ENCODE measurements at places on chromosomes 1 and 21.
A peak's percentile ranks its signal among the peaks of the same experiment; 100 is the strongest.

- DNase-seq, result no peak
These were observed 48.3 kb downstream of the SIM2 start for GRCh38 chr21:36747041-36747814.

DNA sequence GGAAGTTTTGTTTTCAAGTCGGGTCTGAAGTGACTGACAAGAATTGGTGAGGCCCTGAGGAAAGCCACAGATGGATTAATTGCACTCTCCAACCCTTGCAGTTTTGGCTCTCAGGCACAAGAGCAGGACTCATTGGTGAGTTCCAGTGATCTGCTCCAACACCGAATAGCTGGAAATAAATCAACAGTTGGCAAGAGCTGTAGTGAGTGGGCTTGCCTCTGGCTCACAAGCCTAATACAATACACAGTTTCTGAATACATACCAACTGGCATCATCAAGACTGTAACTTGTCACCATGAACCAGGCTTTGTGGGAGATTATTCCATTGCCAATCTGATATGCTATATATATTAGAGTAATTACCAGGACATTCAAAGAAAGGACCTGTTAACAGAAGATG is 131.6 kb downstream of the GRIK1 start:
- peak; percentile 4 for DNase-seq

DNA sequence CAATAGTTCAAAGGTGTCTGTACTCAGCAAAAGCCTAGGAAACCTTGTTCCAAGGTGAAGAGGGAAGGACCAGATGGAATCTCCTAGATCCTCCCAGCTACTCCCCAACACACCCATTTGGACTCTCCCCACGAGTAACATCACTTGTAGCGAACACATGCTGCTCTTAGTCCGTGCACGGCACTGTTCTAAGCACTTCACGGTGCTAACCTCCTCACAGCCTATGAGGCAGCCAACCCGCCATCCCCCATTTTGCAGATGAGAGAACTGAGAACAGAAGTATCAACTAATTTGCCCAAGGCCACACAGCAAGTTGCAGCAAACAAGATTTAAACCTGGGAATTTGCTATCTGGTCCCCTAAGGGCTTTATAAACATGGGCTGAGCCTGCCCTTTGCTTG is 24.3 kb downstream of the MRPL37 start:
- no peak for DNase-seq

DNA sequence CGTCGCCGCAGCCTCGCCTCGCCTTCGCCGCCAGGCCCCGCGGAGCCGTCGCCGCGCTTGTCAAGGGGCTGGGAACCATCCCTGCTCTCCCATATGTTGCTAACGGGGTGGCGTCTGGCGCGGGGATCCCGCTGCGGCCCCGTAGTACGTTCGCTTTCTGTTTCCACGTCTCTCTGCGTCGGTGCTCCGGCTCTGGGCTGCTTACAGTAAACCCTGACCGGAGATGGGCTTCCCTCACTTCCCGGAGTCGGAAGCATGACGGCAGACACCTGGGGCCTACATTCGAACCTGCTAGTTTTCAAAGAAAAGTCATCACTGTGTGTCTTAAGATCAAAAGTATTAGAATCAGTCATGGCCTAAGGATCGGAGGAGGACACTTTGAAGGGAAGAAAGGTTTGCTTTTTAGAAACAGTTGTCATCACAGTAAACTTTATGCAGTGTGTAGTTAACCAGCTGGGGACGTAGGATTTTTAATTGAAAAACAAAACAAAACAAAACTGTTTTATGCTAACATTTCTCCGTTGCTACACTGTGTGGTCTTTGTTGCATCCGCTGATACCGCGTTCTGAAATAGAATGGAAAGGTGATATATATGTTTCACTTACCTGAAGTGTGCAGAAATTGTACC is 69.0 kb downstream of the SLC35A3 start:
- peak; percentile 74 for DNase-seq

- DNase-seq, result no peak
These were observed 138.4 kb downstream of the PAPPA2 start for GRCh38 chr1:176601348-176601747.

DNA sequence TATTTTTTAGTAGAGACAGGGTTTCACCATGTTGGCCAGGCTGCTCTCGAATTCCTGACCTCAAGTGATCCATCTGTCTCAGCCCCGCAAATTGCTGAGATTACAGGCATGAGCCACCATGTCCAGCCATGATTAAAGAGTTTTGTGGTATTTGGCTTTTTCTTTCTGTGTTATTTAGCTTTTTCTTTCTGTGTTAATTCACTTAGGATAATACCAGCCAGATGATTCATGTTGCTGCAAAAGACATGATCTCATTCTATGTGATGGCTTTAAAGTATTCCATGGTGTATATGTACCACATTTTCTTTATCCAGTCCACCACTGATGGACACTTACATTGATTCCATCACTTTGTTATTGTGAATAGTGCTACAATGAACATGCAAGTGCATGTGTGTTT is 1135.2 kb downstream of the AMY1C start:
- no peak for DNase-seq

DNA sequence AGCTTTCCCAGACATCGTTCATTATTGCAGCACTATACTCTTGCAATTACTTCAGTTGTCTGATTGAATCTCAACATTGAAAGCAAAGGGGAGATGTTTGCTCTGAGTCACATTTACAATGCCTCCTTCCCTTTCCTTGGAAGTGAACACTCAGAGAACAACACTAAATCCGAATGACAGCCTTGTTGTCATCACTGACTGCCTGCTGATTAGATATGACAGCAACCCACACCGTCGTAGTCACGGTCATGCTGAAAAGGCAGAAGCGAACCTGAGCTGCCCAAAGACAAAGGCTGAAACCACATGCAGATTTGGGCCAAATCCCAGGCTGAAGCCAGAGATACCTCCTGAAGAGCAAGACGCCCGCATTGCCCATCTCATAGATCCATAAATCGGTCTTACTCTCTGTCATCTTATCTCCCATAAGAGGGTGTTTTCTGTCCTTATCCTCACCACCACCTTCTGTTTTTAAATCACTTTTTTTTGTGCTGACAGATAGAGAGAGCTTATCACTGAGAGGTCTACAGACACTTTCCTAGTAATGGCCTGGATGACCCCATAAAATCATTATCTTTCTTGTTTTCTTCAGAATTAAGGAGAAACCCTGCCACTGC is 47.5 kb downstream of the TMCO4 start:
- no peak for DNase-seq

- peak; percentile 35 for DNase-seq
These were observed 48.9 kb downstream of the HLCS start for GRCh38 chr21:36917471-36918158.

- no peak for DNase-seq
These were observed 20.6 kb downstream of the ABCB10 start for GRCh38 chr1:229537894-229538293.

DNA sequence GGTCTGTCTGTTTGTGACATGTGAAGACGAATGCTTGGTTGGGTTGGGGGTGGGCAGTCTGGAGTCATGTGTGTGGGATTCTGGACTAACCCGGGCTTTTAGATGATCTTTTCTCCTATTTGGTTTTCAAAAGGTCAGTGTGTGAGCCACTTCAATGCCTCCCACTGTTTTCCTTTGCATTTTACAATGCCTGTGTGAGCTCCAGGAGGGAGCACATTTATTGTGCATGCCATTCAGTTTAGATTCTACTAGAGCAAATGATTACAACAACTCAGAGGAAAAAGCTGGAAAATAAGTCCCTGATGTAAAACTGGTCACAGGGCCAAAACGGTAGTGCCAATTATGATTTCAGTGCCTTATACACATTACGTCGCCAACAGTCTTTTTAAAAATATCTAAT is 90.9 kb downstream of the LYPLAL1 start:
- DNase-seq, result no peak

DNA sequence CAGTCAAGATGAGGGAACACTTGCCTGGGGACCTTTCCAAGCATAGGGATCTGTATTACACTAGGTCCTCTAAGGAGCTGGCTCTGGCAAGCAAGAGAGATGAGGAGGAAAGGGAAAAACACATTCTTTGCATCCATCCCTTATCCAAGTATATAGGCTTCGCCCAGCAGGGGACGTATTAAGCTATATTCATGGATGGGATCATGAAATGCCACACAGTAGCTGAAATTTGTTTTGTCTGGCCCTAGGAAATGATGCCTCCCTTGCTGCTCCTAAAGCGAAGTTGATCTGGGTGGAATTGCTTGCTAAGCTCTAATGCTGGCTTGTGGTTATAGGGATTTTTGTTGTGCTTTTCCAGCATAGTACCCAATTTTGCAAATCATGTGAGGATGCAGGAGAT is 32.1 kb downstream of the CENPF start:
- DNase-seq, result no peak

DNA sequence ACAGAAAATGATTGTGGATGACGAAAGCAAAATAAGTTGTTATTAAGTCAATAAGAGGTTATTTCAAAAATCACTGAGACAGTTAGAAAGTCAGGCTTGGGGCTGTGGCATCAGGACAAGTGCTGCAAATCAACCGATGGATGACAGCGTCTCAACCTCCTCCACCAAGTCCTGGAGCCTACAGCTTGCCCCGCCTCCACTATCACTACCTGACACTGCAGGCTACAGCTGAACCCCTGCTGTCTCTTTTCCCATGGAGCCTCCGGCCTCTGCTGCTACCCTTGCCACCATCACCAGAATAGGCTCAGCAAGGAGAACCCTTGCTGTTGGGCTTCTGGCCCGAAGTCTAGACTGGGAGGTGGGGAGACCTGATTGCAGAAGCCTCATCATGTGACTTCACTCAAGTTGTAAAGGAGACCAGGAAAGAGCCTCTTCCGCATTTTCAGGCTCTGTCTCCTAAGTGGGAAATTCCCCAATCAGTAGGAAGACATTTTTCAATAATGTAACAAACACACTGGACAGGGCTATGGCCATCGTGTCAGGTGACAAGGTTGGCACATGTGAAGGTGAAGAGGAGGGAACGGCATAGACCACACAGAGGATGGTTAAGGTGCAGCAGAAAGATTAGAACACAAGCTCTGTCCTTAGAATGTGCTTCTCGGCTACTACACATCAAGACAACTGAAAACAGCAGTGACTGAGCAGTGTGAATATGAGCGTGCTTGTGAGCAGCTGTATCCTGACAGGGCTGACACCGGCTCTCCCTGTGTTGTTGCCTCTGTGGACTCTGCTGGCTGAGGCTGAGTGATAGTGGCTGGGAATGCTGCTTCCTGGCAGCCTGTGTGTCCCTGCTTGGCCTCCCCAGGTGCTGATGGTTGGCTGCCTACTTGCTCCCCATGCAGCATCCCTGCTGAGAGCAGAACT is 660.7 kb downstream of the PTPRU start:
- no peak for DNase-seq

DNA sequence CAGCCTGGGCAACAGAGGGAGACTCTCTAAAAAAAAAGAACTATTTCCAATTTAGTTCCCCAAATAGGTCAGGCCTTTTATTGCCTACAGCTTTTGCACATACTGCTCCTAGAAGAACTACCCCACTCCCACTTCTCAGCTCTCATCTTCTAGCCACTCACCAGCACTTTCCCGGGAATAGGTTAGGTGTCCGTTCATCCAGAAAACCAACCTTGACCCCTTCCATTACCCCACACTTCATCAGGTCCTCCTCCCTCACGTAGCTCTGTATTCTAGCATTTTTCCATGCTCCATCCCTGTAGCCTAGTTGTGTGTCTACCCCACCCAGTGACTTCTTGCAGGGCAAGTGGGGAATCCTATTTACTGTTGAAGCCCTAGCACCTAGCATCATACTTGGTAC is 42.6 kb downstream of the C8B start:
- no peak for DNase-seq

DNA sequence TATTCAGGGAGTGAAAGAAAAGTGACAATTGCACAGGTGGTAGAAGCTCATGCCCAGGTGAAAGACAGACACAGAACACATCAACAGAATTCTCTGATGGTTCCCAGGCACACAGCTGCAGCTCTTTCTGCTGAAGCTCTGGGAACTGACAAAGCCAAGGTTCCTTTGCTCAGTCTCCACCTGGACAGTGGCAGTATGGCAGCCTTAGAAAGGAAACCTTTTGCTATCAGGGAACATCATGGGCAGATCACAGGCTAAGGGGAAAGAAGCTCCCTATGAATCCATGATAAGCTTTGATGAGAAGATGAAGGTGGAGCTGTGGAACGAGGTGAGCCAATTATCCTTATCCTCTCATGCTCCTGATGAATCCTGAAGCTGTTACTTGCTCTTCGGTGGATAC is 1.2 kb downstream of the SPRR2B start:
- DNase-seq, result no peak

DNA sequence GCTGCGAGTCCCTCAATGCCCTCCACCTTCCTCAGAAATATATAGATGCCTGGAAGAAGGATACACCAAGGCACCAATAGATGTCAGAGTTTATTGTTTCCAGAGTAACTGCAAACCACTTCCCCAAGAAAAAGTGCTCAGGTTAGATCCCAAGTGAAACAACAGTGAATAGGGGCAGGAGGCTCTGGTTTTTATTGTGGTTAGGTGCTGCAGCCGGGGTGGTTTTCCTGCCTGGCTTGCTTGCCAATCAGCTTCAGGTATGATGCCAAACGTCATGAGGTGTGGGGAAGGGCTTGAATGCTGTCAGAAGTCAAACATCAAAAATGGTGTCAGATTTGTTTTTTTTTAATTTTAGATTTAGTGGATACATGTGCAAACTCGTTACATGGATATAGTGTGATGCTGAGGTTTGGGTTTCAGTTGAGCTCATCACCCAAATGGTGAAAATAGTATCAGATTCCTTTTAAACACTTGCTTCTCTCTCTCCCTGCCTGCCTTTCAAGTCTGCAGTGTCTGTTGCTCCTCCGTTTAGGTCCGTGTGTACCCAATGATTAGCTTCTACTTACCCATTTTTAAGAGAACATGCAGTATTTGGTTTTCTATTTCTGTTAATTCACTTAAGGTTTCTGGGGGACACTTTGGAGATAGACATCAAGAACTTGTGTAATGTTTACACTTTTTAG is 1317.0 kb downstream of the MRPL39 start:
- no peak for DNase-seq

- no peak for DNase-seq
These were observed 46.1 kb upstream of the SLC30A1 start for GRCh38 chr1:211625040-211625439.

DNA sequence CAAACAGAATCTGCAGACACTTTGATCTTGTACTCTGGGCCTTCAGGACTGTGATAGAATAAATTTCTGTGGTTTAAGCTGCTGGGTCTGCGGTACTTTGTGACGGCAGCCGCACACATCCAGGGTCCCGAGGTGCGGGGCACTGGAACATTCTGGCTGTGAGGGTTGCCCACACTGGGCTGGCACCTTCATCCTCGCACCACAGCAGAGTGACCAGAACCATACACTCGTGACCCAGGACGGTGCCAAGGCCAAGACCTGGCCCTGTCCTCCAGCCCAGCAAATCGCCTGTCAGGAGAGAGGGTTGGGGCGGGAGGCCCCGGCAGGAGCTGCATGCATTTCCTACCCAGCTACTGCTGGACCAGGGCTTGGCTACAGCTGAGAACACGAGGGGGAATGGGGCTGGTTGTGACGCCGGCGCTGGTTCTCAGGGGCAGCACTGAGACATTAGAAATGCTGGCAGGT is 2.6 kb upstream of the FTCD start:
- no peak for DNase-seq

Measured in hindlimb muscle (tissue), 1 donor.